ENCODE measurements at places on chromosomes 3 and 15.

DNA sequence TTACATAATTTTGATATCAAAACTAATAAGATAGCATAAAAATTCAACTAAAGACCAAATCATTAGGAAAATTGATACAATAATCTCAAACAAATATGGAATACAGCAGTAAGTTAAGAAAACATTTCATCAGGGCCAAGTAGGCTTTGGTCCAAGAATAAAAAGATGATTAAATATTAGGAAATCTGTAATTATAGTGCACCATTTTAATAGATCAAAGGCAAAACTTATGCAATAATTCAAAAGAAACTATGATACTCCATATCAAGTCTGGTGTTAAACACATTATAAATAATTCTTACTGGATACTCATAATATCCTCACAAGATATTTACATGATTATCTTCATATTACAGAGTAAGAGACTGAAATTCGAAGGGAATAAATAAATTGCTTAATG, 51.2 kb downstream of the THRB start:
- no peak for DNase-seq

DNA sequence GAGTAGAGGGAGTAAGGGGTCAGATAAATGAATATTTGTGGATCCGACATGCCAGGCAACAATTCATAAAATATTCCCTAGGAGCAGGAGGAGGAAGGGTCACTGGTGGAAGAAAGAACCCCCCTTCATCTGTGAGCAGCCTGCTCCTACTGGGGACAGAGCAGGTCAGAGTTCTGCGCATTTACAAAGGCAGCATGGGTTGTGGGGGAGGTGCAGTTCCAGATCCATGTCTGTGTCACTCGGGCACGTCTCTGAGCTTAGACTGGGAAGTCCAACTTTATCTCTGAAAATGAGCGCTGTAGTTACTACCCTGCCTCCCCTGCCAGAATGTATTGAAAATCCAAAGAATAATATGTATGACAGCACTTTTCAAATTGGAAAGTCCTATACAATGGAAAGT, 115.2 kb downstream of the GABRG3 start:
- no peak for DNase-seq

DNA sequence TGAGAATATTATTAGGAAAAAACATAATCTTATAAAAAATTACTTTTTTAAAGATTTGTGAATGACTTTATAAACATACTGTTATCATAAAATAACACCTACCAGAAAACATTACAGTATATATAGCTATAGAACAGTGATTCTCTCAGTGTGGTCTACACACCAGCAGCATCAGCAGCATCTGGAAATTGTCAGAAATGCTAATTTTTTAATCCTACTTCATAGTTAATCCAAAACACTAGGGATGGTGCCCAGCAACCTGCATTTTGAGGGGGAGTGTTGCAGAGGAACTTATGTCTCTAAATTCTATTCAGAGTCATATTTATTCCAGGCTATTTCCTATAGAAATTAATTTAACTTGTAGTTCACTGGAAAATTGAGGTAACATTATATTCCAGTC, 1107.8 kb downstream of the IGSF11 start:
- DNase-seq: no peak

- no peak for DNase-seq
Observed at GRCh38 chr15:66253418-66254088, at the start of gene MEGF11. MEGF11 (minus strand) TSS chr15:66253750; CDS start chr15:66128403, 125,347 bp downstream.

- no peak for DNase-seq
Observed at GRCh38 chr3:44920081-44920480, 45.7 kb downstream of the TGM4 start.

DNA sequence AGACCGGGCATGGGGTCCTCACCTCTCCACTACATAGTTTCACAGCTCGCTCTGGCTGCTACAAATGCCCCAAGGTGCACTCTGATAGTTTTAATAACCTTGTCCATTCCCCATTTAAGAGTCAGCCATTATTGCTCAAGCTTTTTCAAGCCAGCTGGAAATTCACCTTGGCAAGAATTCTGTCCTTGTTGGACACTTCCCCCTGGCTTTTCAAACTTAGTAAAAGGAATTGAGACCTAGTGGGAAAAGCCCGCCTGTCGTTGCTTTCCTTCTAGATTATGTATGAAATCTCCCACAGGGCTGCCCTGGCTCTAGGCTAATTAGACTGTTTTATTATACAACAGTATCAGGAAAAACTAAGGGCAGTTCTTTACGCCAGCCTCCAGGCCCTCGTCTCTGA, 293.7 kb upstream of the GADL1 start:
- DNase-seq: no peak

DNA sequence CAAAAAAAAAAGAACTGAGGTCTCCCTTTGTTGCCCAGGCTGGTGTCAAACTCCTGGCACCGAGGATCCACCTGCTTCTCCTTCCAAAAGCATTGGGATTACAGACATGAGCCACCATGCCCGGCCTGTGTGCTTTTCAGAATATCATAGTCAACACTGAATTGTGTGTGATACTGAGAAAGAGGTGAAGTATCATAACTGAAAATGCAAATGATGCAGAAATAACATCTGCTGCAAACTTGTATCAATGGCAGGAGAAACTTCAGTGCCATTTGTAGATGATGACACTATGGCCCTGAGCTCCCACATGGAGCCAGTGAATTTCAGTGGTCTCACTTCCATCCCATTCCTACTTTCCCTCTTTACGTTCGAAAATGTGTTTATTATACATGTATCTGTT, 21.9 kb downstream of the IL12A start:
- DNase-seq: no peak

GRCh38 chr3:58572013-58572633, 5.1 kb downstream of the FAM107A start:
- DNase-seq: no peak

GRCh38 chr3:180595559-180595935, 6.4 kb upstream of the TTC14 start:
- no peak for DNase-seq

DNA sequence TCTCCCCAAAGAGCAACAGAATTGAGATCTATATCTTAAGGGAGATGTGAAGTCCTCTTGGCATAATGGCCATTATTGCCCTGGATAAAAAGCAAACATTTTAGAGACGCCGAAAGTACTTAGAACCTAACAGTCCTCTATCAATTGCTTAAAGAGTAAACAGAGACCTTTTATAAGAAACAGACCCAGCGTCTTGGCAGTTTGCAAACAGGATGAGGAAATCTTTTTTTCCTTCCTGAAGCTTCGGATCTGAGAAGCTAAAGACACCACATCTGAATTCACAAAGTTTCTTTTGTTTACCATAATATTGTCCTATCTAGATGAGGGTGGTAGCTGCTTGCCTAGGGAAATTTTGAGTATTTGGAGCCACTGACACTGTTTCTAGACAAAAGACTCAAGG, 59.9 kb upstream of the LIMD1 start:
- DNase-seq: no peak
